ENCODE measurements at places on chromosomes 5 and 9. TPM values are rescaled to one million over a fixed set of nuclear protein-coding genes. Genes with fewer than 3 reads are reported as not detected.

Gene CRHBP
- total RNA-seq: 5.0 TPM

Gene GFI1B
- total RNA-seq: not detected

Gene PCDHB14
- total RNA-seq: 4.6 TPM

Gene CREBRF
- total RNA-seq: 21.5 TPM

Gene BARHL1
- not detected for total RNA-seq

DNA sequence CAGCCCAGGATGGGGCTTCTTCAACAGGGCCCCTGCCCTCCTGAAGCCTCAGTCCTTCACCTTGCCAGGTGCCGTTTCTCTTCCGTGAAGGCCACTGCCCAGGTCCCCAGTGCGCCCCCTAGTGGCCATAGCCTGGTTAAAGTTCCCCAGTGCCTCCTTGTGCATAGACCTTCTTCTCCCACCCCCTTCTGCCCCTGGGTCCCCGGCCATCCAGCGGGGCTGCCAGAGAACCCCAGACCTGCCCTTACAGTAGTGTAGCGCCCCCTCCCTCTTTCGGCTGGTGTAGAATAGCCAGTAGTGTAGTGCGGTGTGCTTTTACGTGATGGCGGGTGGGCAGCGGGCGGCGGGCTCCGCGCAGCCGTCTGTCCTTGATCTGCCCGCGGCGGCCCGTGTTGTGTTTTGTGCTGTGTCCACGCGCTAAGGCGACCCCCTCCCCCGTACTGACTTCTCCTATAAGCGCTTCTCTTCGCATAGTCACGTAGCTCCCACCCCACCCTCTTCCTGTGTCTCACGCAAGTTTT, 23.6 kb downstream of the PCDHGC5 start:
- no peaks in the 10 kb centered on the region for H3K36me3 ChIP-seq
- peaks cover 4% of the 10 kb centered on the region for H3K4me1 ChIP-seq
- H3K27me3 ChIP-seq: no peaks in the 10 kb centered on the region
- H3K27ac ChIP-seq: peak overlapping the region; percentile 84
- peak overlapping the region; percentile 51 for H3K4me3 ChIP-seq

DNA sequence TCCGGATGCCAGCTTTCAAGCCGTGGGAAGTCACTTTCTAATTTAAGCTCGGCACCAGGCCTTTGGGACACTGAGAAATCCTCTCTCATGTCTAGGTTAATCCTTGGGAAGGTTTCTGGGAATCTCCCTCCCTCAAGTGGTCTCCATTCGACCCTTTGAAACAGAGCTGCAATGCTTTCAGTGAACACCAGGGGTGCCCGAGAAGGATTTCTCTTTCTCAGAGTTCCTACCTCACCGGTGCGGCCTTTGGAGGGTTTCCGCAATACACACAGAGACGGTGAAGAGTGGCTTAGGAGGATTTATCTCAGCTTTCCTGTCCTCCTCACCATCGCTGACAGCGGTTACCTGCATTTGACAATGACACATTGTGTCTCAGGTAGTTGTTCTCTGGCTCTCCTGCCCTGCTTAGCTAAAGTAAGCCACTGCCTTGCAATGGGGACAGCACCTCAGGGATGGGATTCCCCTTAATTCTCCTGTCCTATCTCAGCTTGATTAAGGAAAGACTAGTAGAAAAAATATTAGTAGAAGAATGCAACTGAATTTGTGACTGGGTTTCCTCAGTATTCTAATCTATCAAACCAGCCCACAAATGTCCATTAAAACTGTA, 180.6 kb downstream of the GABRG2 start:
- H3K4me3 ChIP-seq: no peak overlapping the region
- H3K4me1 ChIP-seq: no peaks in the 10 kb centered on the region
- H3K27ac ChIP-seq: no peak overlapping the region
- DNase-seq: no peak

DNA sequence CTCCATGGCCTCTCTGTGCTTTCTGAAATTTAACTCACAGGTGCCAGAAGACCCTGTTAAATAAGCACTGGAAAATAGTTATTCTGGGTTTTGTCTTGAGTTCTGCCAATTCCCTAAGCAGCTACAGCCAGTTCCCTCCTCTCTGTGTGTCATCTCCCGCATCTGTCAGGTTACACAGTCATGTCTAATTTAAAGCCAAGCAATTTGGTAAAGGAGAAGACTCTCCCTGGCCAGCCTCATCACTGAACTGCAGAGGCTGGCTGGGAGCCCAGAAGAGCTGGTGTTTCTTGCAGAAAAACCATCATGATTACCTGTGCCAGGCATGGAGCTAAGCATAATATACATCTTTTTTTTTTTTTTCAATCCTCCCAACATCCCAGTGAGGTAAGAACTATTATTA, 141.3 kb upstream of the ZNF366 start:
- H3K4me3 ChIP-seq: no peak overlapping the region
- H3K4me1 ChIP-seq: no peaks in the 10 kb centered on the region
- H3K36me3 ChIP-seq: no peaks in the 10 kb centered on the region
- no peak overlapping the region for H3K27ac ChIP-seq

DNA sequence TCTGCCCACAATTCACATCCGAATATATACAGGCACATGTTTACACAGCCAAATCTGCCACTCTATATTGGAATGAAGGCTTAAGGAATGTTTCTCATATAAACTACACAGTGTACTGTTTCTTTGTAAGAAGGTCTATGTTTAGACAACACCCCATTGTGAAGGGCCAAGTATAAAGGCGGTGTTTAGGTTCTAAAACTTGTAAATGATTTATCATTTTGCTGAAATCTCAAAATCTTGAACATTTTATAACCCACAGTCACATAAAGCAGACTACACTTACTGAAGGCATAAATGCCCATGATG, 94.0 kb downstream of the ZNF608 start:
- H3K27me3 ChIP-seq: no peaks in the 10 kb centered on the region
- peaks cover 5% of the 10 kb centered on the region for H3K4me1 ChIP-seq
- no peak overlapping the region for H3K4me3 ChIP-seq
- H3K36me3 ChIP-seq: no peaks in the 10 kb centered on the region
- H3K27ac ChIP-seq: no peak overlapping the region
